D721Med (cell line): ENCODE measurements at places on chromosomes 7 and 10.

GRCh38 chr7:27078616-27079233 is 17.1 kb downstream of the HOXA1 start:
- no peak for DNase-seq

- DNase-seq: no peak
These were observed 849 bp downstream of the LRRN3 start for GRCh38 chr7:111091593-111092358.

DNA sequence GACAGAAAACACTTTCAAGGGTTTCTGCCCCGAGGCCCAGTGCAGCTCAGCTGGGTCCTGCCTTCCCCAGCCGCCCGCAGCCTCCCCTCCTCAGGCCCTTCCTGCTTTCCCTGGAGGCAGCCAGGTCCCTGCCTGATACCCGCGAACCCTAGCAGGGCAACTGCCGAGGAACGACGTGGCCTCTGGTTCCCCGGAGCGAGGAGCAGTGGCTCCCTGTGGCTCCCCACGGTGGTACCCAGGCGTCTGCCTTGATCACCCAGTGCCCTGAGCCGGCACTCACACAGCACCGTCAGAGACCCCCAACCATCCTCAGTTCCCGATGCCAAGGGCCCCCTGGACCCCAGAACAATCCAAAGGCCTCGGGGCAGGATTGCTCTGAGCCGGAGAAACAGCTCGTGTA is 58.3 kb downstream of the CFAP46 start:
- no peak for DNase-seq

DNA sequence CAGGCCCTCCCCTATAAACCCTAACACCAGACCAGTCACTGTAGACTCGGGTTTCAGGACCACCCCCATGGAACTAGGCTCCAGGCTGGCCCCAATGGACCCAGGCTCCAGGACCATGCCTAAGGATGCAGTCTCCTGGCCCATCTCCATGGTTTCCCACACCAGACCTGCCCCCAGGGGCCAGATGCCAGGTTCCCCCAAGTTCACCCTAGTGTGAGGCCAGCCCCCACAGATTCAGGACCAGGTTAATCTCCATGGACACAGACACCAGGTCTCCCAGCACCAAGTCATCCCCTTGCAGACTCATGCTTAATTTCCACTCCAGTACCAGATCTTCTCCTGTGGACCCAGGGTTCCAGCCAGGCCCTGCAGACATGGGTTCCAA is 103.8 kb upstream of the LANCL2 start:
- DNase-seq: no peak

- DNase-seq: no peak
These were observed 104.7 kb upstream of the SH2B2 start for GRCh38 chr7:102182016-102182415.

GRCh38 chr7:92448205-92448747 is 994 bp downstream of the GATAD1 start:
- no peak for DNase-seq

DNA sequence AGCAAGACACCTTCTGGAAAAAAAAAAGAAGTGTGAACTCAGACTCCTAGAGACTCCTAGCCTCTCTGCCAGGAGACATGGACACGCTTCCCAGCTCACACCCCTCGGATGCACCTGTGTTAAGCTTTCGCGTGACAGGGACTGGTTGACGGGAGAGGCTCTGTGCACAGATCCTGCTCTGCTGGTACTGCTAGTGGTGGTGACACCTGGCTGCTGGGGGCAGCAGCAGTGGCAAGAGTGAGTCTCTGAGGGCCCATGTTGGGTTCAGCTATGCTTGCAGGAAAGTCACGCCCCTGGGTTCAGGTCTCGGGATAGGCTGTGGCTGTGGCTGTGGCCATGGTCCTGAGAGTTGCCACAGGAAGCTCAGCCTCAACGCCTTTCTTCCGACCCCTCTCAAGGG is 81.1 kb downstream of the XRCC2 start:
- no peak for DNase-seq

- DNase-seq: no peak
These were observed 370 bp downstream of the TMEM60 start for GRCh38 chr7:77797734-77798393.

DNA sequence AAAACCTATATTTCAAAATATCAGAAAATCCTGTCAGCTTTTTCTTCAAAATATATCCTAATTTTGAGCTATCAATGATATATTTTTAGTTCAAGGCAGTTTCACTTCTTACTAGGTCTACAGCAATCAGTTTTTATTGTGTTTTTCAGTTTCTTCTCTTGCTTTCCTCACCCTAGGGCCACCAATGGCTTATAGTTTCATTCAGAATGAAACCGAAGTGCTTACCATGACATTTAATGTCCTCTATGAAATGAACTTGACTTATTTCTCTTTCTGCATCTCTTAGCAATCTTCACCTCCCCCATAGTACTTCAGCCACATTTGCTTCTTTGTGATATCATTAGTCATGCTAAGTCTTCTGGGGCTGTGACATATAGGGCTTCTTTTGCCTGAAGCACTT is 100.3 kb downstream of the ARL5B start:
- DNase-seq: no peak

GRCh38 chr10:103333934-103334520 is 16.9 kb downstream of the PCGF6 start:
- DNase-seq: no peak

GRCh38 chr7:16616542-16616941 is 29.0 kb downstream of the ANKMY2 start:
- DNase-seq: no peak

DNA sequence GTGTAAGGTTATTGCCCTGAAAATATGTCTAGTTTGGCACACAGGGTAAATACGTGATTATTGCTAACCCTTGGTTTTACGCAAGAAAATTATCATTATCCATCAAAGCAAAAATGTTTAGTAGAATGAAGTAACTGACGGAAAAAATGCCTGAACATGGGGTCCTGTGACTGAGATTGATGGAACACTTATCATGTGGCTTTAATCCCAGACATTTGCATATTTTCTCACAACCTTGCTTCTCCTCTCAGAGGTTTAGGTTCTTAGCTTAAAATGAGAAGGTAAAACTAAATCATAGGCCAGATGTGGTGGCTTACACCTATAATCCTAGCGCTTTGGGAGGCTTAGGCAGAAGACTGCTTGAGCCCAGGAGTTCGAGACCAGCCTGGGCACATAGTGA is 1010.7 kb downstream of the LRMDA start:
- DNase-seq: no peak

DNA sequence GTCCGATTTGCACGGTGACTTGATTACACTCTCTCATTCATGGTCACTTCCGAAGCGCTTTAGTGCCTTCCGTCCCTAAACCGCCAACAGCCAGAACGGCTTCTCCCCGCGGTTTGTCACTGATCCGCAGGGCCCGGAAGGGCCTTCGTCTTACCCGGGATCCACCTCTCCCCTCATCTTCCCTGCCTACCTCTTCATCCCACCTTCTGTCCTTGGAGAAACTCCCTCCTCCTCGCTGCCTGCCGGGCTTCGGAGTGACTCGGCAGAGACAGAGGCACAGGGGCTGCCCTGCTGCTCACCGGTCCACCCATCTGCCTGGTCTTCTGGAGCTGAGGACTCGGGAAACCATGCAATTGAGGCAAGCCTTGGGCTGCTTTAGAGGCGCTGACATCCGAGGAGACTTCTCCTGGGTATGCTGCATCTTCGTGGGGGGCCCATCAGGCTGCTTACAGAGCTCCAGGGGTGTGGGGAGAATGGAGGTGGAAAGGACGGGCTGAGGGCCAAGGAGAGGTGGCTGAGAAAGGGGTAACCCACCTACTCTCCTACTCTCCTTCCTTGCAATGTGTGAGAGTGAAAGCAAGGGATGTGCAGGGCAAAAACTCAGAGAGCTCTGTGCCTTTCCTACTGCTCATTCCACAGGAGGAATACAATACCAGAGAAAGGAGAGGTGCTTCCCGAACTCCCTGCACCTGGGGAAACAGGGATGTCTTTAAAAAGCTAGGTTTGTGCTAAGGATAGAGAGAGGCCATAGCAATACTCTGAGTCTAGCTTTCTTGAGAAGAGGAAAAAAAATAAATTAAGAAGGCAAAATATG is 1.0 kb upstream of the HOXA11 start:
- no peak for DNase-seq

DNA sequence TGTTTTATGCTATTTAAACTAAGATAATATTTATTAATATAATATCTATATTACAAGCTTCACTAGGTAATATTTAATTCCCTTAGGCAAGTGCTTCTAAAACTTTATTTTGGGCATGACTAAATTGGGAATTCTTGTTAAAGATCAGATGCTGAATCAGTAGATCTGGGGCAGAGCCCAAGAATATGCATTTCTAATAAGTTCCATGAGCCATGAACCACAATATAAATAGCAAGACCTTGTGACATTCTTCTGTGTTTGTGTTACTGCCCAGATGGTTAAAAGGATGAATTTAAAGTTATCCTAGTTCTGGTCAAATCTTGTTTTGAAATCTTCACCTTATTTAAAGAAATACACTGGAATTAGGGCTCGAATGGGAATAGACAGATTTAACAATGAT is 258.4 kb upstream of the CACNA2D1 start:
- no peak for DNase-seq

DNA sequence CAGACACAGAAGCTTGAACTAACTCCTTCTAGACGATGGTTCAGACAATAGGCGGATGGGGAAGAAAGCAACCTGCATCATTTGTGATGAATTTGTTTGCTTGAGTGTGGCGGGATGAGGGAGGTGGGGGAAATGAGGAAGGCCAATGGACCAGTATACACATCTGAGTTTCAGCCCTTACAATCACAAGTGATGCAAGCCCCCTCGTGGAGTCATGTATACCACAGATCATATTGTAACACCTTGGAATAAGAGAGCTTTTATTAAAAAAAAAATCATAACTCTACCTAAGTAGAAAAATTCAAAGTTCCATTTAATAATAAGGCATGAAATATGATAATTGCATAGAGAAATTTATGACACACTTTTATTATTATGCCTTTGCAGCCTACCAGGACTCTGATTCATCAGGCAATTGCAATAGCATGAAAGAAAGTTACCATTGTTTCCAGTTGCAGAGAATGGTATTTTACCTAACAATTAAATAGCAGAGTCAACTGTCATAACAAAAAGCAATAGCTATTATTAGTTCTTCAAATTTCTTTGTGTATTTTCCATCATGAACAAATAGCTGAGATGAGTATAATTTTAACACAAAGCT is 230.2 kb upstream of the AKR1E2 start:
- DNase-seq: no peak

DNA sequence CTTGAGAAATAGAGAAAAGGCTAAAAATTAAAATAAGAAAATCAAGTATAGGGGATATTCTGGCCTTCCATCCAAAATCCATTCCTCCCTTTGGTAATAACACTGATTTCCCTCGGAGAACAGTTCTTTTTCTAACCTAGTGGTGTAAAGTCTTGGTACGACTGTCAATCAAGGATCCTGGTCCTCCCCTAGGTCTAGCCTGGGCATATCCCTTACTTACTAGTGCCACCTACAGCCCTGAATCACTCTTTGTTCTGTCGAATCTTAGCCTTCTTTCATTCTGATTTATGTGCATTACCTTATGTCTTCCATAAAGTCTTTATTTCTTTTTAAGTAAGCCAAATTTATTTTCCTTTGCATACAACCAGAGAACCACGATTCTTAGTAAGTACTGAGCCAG is 298.7 kb upstream of the LRRTM3 start:
- no peak for DNase-seq

DNA sequence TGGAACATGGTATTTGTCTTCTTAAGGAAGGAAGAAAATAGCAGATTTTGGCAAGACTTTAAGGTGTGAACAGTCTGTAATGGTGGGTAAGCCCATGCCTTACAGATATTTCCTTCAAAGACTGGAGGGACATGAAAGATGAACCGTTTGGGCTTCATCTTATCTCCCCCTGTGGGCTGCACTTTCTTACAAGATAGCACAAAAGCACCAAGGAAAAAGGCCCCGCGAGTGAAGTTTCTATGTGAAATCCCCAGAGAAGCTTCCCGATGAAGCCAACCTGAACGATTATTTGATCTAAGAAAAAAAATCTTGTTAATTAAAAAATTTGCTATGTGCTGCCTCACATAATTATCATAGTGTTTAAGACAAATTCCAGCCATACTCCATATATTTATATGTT is 91.5 kb downstream of the NRP1 start:
- no peak for DNase-seq

DNA sequence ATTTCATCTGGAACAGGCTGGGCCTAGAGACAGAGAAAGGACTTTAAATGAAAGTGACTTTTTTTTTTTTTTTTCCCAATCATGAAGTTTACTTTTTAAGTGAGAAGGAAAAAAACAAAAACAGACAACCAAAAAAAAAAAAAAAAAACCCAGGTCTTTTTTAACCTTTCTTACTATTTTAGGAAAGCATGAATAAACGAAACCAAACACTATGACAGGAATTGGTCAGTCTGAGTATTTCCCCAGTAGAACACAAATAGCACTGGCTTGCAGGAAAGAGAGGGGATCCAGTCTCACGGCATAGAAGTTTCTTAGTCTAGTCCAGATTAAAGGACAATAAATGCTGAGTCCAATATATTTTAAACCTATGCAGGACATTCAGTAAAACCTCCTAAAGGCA is 180.5 kb upstream of the CCDC6 start:
- DNase-seq: no peak

- no peak for DNase-seq
These were observed 28.0 kb downstream of the GLCCI1 start for GRCh38 chr7:7996568-7996967.

- DNase-seq: no peak
These were observed 36.3 kb downstream of the DRGX start for GRCh38 chr10:49359349-49360270.

DNA sequence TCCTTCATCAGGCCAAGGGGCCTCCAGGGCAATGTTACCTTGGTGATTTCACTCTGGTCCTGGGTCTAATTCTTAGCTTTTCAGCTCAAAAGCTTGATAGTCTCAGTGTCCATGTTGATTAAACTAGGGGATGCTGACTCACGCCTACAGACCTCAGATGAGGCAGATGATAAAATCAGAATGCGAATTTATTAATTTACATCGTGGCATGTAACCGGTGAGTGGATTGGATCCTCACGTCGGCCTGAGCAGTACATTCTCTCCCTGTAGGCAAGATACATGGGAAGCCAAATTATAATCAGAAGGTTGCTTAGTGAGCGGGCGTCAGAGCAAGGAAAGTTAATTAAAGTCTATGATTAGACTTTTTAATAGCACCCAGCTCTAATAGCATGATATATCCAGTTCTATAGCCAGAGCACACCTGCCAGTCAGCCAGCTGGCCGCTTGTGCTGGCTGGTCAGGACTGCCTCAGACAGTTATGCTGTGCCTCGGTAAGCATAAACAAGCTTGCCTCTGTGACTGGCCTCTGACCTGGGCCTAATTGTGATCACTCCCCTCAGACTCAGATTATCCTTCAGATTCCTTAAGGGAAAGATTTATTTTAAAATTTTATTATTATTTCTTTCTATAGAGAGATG is 20.2 kb upstream of the CPA5 start:
- no peak for DNase-seq

GRCh38 chr7:120014925-120015465 is 258.0 kb upstream of the KCND2 start:
- no peak for DNase-seq
